ENCODE measurements at places on chromosomes 3 and 15.

- DNase-seq: no peak
Observed at GRCh38 chr15:25778161-25778560, 85.0 kb downstream of the ATP10A start.

- DNase-seq: no peak
Observed at GRCh38 chr3:102756706-102757105, 321.9 kb downstream of the ZPLD1 start.

DNA sequence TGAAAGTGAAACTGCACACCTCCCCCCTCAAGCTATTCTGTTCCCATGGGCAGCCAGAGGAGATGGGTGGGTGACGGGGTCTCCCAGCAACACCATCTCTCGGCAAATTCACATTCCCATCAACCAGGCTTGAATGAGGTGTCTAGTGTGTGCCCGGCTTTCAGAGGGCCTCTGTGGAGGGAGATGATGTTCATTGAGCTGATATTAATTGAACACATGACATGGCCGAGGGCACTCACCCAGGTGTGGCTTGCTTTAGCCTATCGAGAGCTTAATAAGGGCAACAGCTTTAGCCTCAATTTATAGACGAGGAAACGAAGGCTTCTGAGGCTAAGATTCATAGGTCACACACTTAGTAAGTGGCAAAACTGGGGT is 288.0 kb downstream of the UACA start:
- DNase-seq: no peak

DNA sequence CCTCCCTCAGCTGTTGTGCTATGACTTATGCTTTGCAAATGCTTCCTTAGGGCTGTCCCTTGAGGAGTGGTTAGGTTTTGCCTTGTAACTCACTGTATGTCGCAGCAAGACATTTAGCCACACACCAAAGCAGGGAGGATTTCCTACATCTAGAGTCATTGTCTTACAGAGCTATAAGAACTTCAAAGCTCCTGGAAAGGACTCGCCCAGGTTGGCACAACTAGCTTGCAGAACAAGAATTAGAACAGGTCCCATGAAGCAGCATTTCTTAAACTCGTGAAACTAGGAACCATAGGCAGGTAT is 19.4 kb upstream of the ACAP2 start:
- no peak for DNase-seq

- DNase-seq: no peak
Observed at GRCh38 chr3:115930168-115930567, 306.9 kb downstream of the GAP43 start.

- DNase-seq: no peak
Observed at GRCh38 chr3:23837691-23838090, 31.9 kb downstream of the UBE2E1 start.

GRCh38 chr15:65630760-65631159 is 9.0 kb downstream of the SLC24A1 start:
- DNase-seq: no peak

- no peak for DNase-seq
Observed at GRCh38 chr3:17227472-17227871, 342.7 kb downstream of the PLCL2 start.

DNA sequence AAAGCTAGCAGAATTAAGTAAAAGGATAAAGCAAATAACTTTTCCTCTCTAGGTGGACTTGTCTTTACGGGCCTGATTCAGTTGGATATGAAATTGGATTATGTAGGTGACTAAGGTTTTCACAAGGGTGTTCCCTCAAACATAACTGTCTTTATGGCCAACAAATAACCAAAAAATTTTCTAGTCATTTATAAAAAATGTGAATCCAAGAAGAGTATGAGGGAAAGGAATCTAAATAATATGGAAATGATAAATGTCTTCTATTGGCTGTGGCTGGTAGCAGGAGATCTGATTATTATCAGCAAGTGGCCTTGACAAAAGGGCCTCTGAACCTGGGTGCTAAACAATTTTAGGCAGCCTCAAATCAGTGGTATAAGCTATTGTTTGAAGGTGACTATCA is 594.0 kb upstream of the UBE2E2 start:
- no peak for DNase-seq

- DNase-seq: no peak
Observed at GRCh38 chr3:180829409-180830405, 82.8 kb upstream of the FXR1 start.

- DNase-seq: no peak
Observed at GRCh38 chr3:172233474-172234277, 194.3 kb downstream of the FNDC3B start.

- peak; percentile 75 for DNase-seq
Observed at GRCh38 chr15:93173369-93173768, 84.4 kb upstream of the RGMA start.

GRCh38 chr15:21271566-21271965 is 168.7 kb downstream of the POTEB3 start:
- DNase-seq: no peak

DNA sequence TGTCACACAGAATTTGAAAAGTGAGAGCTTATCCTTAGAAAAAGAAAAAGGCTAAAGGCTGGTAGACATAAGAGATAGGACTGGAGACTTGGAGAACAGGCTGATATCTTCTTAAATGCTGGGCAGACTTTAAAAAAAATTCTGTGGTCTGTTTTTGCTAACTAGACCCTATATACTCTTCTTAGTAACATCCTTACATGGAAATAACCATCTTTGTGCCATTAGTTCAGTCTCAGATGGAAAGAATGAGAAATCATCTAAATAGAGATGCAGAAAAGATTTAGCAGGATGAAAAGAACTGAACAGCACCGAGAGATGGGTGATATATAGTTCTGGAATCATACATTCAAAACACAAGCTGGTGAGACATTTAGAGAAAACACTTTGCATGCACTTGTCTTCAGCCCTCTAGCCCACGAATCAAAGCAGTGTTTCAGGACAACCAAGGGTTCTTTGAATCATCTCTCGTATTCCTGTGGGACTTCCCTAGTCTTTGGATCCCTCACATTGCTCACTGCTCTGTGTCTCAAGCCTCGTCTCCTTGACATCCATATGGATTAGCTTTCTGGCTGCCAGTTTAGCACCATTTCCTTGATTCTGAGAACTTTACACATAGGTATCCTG is 93.0 kb upstream of the LYSMD4 start:
- DNase-seq: no peak

- DNase-seq: no peak
Observed at GRCh38 chr15:101091080-101092017, 160.5 kb downstream of the CHSY1 start.

GRCh38 chr3:113658107-113658506 is 38.3 kb downstream of the USF3 start:
- DNase-seq: no peak

DNA sequence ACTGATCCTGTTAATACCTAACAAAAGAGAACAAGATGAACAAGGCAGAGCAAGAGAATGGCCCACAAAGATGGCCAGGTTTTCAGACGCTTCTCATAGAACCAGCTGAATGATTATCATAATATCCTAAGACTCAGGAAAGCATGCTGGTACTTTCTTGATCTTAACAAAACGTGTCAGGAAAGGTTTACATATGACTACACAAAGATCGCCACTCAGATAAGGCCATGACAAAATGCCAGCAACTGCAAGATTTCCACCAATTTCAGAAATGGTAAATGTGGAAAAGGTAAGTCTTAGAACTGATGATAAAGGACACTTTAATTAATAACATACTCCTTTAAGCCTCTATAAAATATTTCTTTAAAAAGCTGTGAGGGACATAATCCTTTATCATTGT is 108.8 kb downstream of the DLG1 start:
- no peak for DNase-seq

GRCh38 chr15:67049351-67050044 is 15.9 kb upstream of the SMAD3 start:
- DNase-seq: peak; percentile 11

DNA sequence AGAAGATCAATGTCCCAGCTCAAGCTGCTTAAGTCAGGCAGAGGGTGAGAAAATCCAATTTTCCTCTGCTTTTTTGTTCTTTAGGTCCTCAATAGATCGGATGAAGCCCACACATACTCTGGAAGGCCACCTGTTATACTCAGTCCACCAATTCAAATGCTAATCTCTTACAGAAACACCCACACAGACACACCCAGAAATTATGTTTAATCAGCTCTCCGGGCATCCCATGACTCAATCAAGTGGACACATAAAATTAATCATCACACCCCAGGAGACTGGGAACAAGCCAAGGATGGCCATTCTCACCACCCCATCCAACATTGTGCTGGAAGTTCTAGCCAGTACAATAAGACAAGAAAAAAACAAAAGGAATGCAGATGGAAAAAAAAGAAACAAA is 67.8 kb upstream of the SLC24A5 start:
- peak; percentile 5 for DNase-seq

DNA sequence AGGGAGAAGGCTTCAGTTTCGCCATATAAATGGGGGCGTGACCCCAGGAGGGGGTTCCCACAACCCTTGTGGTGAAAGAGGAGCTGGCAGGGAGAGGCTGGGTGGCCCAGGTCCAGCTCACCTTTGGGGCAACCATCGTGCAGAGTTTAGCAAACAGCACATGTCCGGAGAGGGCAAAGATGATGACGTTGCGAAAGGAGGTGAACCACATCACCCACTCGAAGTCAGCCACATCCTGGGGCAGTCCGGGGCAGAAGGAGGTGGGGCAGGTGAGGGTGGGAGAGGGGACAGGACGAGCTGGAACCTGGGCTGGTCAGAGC is 3.7 kb downstream of the HHATL start:
- DNase-seq: no peak

DNA sequence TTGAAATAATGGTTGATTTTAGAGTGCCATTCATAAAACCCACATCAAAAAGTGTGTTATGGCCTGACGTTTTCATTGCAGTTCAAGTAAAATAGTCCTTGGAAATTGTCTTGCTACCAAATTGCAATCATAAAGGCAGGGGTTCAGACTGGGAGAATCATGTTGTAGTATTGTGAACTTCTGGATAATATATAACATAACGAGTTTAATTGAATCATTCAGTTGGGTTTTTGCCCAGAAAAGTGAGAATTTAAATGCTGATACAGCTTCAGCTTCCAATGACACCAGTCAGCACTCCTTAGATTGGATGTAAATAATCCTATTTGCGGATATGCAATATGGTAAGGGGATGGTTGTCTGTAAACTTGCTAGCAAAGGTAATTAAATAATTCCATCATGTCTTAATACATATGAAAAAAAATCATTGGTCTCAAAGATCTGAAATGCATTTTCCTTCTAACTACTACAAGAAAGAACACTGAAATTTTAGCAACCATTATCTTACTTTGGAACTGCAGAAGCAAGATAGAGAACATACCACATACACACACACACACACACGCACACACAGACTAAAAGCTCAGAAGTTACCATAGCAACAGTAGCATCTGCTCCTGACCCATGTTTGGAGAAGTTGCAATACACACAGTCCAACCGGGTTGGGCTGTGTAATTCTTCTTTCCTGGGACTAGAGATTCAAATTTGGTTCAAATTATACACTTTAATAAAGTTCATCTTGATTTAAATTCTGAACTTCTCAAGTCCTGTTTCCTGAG is 686.2 kb upstream of the NR2F2 start:
- DNase-seq: no peak

- no peak for DNase-seq
Observed at GRCh38 chr3:41115069-41115468, 84.2 kb upstream of the CTNNB1 start.

DNA sequence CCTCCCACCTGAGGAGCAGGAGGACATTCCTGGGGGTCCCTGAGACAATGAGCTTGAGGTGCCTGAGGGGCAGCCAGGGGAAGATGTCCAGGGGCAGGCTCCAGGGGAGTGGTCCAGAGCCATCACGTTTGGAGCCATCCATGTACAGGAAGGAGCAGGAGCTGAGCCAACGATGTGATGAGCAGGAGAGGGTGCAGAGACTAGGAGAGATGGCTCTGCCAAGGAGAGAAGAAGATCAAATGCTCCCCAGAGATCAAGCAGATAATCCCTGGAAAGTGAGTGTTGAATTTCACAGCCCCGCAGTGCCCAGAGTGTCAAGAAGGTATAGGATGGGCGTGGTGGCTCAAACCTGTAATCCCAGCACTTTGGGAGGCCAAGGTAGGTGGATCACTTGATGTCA is 97.8 kb upstream of the HERC1 start:
- no peak for DNase-seq

DNA sequence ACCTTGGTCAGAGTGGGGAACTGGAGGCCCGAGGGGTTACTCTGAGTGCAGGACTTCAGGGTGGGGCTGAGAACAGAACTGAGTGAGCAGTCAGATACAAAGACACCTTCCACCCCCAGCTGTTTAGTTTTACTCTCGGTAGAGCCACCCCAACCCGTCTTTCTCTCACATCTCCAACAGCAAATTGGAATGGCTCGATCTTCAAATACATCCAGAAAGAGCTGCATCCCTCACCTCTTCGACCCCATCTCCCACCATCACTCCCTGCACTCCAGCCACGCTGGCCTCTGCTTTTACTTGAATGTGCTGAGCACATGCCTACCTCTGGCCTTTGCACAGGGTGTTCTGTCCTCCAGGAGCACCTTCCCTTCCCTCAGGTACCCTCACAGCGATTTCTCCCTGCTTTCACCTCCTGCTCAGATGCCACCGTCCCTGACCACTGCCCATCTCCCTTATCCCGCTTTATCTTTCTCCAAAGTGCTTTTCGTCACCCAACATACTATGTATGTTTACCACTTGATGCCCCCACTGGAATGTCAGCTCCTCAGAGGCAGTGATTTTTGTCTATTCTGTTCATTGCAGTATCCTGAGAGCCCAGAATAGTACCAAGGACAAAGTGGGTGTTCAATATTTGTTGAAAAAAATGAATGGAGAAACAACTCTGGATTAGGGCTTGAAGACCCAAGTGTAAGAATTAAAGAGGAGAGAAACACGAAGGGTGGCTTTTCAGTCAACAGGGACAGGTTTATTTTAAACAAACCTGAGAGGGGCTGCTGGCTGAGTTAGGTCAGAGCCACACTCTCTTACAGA is 4.4 kb downstream of the CHCHD4 start:
- DNase-seq: no peak
